Pancreas (tissue), 10 donors: ENCODE measurements at places on chromosomes 1 and 21. TPM values are rescaled to one million over a fixed set of nuclear protein-coding genes. Genes with fewer than 3 reads are reported as not detected.

The CASQ1 gene
- polyA plus RNA-seq = not detected

The WNT3A gene
- polyA plus RNA-seq = 0.08 TPM

The INTS3 gene
- 45.1 TPM for polyA plus RNA-seq

The RUNX3 gene
- polyA plus RNA-seq = 0.30 TPM

The PRELP gene
- 3.4 TPM for polyA plus RNA-seq

The ZYG11A gene
- not detected for polyA plus RNA-seq

The PROX1 gene
- polyA plus RNA-seq = 8.4 TPM

The ATP1A2 gene
- 1.6 TPM for polyA plus RNA-seq

The PERM1 gene
- polyA plus RNA-seq = 0.15 TPM

The FCGR2B gene
- polyA plus RNA-seq = 0.80 TPM

The ST6GALNAC5 gene
- polyA plus RNA-seq = 3.1 TPM

The LMX1A gene
- 0.11 TPM for polyA plus RNA-seq

The SYT11 gene
- polyA plus RNA-seq = 0.46 TPM

The PTCH2 gene
- polyA plus RNA-seq = 1.8 TPM

The SPRR1A gene
- polyA plus RNA-seq = not detected

The CD84 gene
- 0.57 TPM for polyA plus RNA-seq

The CD160 gene
- not detected for polyA plus RNA-seq

The AADACL3 gene
- polyA plus RNA-seq = 0.02 TPM
